ENCODE measurements at places on chromosomes 6 and 20.

GRCh38 chr6:24080711-24081110, 45.3 kb upstream of the NRSN1 start:
- DNase-seq: no peak

DNA sequence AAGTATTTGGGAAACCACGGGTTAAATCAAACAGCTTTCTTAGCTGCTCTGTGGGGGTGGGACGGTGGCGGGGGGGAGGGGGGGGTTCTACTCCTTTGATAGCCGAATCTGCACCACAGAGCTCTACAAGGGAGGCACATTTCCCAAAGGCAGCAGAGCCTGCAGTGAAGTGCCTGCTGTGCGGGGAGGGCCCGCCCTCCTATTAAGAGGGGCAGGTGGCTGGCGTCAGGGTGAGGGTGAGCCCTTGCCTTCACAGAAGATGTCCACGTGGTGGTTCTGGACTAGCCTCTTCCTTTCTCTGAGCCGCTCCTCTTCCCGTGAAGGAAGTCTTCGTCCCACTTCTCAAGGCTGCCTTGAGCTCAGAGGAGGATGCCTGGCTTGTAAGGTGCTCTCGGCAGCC, 174.9 kb upstream of the THBS2 start:
- peak; percentile 28 for DNase-seq

DNA sequence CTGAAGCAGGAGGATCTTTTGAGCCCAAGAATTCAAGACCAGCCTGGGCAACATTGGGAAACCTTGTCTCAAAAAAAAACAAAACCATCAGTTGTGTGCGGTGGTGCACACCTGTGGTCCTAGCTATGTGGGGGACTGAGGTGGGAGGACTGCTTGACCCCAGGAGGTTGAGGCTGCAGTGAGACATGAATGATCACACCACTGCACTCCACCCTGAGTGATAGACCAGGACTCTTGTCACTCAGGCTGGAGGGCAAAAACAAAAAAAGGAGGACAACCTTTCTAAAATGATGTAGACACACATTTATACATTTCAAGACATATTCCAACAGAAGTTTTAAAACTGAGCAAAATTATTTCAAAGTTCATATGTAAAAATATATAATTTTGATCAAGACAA, 45.1 kb downstream of the NOL7 start:
- DNase-seq: no peak

GRCh38 chr6:37679539-37680476, 17.9 kb downstream of the MDGA1 start:
- no peak for DNase-seq

DNA sequence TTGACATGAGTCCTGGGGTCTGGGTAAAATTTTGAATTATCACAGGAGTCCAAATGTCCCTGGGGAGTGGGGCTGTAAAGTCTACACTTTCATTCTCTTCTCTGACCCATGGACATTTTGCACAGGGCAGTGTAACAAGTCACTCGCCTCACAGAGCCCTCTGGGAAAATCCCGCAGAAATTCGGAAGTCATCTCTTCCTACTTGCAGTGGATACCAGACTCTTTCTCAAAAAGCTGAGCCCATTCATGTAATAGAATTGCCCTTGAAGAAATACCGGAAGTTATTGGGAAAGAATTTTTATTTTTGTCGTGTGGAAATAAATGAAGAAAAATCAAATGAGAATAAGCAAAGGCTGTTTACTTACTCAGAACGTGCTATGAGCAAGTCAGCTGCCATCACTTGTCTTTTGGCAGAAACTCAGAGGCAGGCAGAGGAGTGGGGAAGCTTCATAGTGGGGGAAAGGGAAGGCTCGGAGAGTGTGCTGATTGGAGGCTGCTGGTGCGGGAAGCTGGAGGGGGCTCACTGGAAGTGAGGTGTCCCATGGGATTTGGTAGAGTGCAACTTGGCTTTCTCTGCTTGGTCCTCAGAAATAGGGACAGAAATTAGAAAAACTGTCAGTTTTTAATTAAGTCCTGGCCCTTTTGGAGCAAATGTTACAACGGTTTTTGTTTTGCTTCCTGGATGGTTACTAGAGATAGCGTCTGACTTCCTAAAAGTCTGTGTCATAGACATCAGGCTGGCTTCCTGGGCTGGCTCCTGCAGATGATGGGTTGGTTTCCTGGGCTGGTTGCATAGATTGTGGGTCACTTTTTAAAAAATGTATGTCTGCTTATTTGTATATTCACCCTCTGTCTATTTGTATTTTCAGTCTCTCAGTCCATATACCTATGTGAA, 79.8 kb upstream of the EEF1E1 start:
- DNase-seq: peak; percentile 35

DNA sequence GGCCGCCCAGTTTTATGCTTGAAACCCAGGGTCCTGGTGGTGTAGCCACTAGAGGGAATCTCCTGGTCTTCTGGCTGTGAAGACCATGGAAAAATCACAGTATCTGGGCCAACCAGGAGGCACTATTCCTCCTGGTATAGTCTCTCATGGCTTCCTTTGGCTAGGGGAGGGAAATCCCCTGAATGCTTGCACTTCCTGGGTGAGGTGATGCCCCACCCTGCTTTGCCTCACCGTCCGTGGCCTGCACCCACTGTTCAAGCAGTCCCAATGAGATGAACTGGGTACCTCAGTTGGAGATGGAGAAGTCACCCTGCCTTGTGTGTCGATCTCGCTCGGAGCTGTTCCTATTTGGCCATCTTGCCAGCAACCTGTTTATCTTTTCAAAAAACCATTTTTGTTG, 10.1 kb upstream of the ZNF337 start:
- DNase-seq: no peak

- DNase-seq: no peak
Observed at GRCh38 chr6:121816361-121816760, 380.9 kb downstream of the GJA1 start.

GRCh38 chr20:18686696-18687095, 98.8 kb downstream of the DTD1 start:
- DNase-seq: no peak

DNA sequence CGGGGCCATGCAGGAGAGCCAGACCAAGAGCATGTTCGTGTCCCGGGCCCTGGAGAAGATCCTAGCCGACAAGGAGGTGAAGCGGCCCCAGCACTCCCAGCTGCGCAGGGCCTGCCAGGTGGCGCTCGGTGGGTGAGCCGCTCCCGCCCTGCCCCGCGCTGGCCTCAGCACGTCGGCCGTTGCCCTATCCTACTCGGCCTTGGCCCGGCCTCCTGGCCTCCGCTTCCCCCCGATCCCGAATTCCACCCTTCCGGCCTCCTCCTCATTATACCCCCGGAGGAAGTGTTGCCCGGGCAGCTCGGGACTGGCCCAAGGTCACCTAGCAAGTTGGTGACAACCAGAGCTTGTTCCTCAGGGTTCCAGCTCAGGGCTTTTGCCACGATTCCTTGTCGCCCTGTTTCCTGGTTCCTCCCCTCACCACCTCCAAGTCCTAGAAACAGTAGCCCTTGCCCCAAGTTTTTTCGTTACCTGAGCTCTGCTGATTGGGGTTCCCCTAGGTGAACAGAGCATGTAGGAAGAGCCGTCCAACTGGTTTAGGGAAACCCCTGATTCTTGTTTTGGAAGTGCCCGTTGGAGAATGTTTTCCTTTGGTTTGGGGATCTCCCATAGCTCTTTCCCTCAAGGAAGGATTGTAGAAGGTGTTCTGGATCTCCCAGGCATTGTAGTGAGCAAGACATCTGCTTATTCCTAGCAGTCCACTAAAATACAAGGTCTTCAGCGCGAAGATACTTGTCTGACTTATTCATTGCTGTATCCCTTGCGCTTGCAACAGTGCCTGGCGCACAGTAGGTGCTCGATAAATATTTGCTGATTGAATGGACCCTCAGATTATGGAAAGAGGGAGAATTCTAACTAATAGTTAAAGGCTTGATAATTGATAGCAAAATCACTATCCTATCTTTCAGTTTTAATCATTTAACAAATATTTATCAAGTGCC, 641 bp downstream of the ARFGEF2 start:
- no peak for DNase-seq

GRCh38 chr6:33076406-33076934, 680 bp downstream of the HLA-DPB1 start:
- DNase-seq: no peak

DNA sequence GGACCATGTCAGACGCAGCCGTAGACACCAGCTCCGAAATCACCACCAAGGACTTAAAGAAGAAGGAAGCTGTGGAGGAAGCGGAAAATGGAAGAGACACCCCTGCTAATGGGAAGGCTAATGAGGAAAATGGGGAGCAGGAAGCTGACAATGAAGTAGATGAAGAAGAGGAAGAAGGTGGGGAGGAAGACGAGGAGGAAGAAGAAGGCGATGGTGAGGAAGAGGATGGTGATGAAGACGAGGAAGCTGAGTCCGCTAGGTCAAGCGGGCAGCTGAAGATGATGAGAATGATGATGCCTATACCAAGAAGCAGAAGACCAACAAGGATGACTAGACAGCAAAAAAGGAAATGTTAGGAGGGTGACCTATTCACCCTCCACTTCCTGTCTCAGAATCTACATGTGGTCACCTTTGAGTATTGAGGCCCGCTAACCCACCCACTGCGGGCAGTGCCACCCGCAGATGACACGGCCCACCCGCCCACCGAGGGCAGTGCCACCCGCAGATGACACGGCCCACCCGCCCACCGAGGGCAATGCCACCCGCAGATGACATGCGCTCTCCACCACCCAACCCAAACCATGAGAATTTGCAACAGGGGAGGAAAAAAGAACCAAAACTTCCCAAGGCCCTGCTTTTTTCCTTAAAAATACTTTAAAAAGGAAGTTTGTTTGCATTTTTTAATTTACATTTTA, 43.3 kb downstream of the MGME1 start:
- DNase-seq: no peak

DNA sequence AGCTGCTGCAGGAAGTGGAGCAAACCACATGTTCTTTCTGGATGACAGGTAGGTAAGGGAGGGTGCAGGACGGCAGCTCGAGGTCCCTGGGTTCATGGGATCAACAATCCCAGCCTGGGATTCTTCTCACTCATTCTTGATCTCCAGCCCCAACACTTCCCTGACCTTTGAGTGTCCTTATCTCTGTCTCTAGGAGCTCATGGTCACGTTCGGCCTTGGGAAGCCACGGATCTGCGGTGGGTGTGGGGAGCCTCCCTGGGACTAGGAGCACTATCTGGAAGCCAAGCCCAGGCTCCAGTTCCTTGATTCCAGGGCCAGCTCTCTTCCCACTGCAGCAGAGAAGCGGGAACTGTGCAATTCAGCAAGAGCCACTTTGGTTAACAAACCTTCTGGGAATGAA, 27.5 kb downstream of the BNIP5 start:
- DNase-seq: no peak

DNA sequence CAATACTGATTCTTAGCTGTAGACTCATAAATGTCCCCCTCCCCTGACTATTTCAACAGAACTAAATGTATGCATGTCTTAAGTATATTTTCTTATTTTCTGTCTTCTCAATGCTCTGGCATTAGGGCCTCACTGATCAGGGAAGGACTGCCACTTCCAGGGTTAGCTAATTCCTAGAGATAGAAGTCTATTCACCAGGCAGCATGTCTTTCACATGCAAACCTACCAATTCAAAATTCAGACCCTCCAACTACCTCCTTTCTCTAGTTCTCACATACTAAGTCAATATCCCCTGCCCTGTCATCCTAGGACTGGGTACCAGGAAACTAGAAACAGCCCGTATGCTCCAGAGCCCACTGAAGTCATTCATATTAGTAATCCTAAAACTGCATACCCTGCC, 132.3 kb downstream of the RALGAPA2 start:
- no peak for DNase-seq

GRCh38 chr6:150293423-150294173, 75.2 kb upstream of the IYD start:
- peak; percentile 65 for DNase-seq

- no peak for DNase-seq
Observed at GRCh38 chr20:60126975-60127374, 168.8 kb downstream of the CDH26 start.

DNA sequence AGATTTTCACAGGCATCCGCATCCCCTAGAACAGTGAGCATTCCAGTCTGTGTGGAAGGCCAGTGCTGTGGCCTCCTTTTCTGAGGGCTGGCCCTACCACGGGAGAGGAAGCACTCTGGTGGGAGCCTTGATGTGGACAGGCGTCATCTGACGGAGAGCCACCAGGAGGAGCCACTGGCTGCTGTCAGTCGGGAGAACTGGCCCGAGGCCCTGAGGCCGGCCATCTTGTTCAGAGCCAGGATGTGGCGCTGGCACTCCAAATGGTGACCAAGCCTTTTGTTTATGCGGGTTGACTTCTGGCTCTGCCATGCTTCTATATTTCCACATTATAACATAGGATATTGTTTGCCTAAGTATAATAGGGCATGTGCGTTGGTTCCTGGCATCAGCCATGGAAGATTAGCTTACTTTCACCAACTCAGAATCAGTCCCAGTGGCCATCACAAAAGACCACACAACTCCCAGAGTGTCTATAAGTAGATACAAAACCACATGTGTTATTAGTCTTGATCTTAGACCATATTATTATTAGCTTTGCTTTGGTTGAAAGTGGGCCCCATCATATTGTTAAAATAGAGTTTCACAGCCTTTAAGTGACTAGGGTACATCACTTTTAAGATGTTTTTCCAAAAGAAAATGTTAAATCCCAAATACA, 273.9 kb upstream of the TAB2 start:
- DNase-seq: no peak

GRCh38 chr20:11937230-11937629, 19.5 kb downstream of the BTBD3 start:
- DNase-seq: no peak

DNA sequence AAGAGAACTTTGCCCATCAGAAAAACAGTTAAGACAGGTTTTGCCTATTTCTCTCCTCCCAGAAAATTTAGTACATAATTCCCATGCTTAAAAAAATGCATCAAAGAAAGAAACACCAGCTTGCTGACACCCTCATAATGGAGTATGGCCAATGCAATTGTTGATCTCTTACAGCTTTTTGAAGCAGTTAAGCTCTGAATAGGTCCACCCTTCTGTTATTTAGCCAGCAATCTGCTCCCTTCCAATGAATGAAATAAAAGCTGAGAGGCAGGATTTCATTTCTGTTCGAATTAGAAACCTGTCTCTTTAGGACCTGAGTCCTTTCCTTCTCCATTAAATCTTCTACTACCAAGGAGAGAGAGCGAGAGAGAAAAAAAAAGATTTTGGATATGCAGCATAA, 288.7 kb downstream of the RNF144B start:
- DNase-seq: no peak

DNA sequence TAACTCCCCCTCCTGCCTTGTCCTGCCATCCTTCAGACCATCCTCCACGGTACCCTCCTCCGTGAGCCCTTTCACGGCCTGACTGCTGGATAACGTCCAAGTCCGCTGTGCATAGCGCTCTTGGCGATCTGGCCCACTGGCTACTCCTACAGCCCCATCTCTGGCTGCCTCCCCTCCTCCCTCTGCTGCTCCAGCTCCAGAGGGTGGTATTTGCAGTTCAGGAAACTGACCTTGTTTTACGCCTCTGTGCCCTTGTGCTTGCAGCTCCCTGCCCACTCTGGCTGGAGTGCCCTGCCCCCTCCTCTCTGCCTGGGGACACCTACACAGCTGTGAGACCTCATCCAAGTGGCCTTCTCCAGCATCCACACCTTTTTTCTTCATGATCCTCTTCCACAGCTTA, 6.5 kb upstream of the RREB1 start:
- no peak for DNase-seq

- no peak for DNase-seq
Observed at GRCh38 chr20:46253391-46253790, 54.9 kb downstream of the CDH22 start.

GRCh38 chr6:123053602-123054225, 57.7 kb downstream of the CLVS2 start:
- no peak for DNase-seq

- DNase-seq: peak; percentile 88
Observed at GRCh38 chr6:113457198-113457597, 399.9 kb upstream of the MARCKS start.

Measured in fibroblast of skin of right quadriceps (primary cell).